ENCODE measurements at places on chromosomes 3 and 15. TPM values are rescaled to one million over a fixed set of nuclear protein-coding genes. Genes with fewer than 3 reads are reported as not detected.

The IL17RD gene
- total RNA-seq, result 4.3 TPM

The SKOR1 gene
- 0.24 TPM for total RNA-seq

The SLC12A1 gene
- not detected for total RNA-seq

The CHRNA5 gene
- 2.0 TPM for total RNA-seq

The KBTBD12 gene
- total RNA-seq, result 36.6 TPM

The RETNLB gene
- not detected for total RNA-seq

The NR2F2 gene
- total RNA-seq, result 21.0 TPM

The C3orf62 gene
- total RNA-seq, result 2.9 TPM

The AADAC gene
- not detected for total RNA-seq

The CSNK1G1 gene
- 8.3 TPM for total RNA-seq

Measured in cardiac septum (tissue), 1 donor.